ENCODE measurements at places on chromosomes 5 and 9.

DNA sequence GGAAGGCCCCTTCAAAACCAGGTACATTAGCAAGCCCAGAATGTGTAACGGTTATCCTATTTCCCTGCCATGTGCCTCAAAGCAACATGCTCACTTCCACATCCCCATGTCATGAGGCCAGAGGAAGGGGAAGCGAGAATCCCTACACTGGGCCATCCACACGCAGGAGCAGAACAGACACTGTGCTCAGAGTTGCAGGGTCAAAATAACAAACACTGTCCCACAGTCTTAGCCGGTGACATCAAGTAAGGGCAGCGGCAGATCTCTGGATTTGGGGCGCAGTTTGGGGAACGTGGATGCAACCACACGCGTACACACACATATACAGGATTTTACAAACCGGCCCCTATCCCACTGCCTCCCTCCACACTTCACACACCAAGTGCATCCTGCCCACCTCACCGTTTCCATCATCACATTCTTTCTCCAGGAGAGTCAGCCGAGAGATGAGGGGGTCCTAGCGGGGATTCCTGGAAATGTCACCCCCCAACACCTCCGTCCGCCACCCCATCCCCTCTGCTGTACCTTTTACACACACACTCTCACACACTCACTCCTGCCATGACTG lies 776 bp downstream of the APBA1 start:
- DNase-seq: no peak

- no peak for DNase-seq
Measured at GRCh38 chr9:135703726-135704125, 1.7 kb downstream of the KCNT1 start.

- peak; percentile 61 for DNase-seq
Measured at GRCh38 chr9:89427621-89428221, 70.2 kb downstream of the SEMA4D start.

GRCh38 chr5:81965524-81965923 lies 6.3 kb upstream of the ATG10 start:
- DNase-seq: no peak

- DNase-seq: no peak
Measured at GRCh38 chr9:119880361-119880760, 511.1 kb upstream of the BRINP1 start.
